ENCODE measurements at places on chromosomes 4 and X.

DNA sequence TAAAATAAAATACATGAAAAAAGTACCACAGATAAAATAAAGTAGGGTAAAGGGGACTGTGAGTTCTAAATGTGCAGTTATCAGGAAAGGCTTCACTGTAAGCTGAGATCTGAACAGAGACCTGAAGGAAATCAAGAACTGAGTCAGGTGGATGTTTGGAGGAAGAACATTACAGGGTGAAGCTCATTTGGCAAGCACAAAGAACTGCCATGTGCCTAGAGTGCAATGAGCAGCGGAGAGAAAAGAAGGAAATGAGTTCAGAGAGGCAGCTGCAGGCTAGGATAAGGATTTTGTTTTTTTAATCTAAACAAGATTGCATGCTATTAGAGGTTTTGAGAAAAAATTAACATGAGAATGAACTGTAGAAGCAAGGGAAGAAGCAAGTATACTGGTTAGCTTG lies 373.1 kb downstream of the STPG2 start:
- DNase-seq = no peak

DNA sequence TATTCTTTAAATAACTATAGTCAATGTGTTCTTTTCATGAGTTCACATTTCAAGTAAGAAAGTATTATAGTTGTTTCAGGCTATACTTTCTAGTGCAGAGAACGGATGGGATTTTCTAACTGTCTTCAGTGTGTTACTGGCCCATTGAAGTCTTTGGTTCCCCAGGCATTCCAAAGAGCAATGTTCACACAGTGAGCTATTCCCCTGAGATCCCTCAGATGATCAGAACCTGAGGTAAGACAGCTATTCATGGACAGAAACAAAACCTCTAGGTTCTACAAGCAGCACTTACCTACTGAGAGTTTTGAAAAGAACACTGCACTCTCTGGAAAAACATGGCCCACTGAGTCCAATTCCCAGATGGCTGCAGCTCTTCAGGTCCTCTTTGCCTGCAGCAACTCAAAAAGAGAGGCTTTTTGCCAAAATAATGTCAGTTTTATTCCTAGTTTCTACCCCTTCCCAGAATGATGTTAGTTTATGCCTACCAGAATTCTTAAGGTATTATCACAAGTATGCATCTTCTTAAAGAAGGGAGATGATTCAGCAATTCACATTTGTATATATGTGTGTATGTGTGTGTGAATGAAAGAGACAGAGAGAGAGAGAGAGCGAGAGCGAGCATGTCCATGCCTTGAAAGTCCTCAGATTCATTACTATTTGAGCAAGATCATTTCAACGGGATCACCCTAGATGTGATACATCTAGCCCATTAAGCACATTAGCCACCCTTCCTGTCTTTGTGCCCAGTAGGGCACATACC lies 146.1 kb downstream of the PDHA2 start:
- DNase-seq = no peak

DNA sequence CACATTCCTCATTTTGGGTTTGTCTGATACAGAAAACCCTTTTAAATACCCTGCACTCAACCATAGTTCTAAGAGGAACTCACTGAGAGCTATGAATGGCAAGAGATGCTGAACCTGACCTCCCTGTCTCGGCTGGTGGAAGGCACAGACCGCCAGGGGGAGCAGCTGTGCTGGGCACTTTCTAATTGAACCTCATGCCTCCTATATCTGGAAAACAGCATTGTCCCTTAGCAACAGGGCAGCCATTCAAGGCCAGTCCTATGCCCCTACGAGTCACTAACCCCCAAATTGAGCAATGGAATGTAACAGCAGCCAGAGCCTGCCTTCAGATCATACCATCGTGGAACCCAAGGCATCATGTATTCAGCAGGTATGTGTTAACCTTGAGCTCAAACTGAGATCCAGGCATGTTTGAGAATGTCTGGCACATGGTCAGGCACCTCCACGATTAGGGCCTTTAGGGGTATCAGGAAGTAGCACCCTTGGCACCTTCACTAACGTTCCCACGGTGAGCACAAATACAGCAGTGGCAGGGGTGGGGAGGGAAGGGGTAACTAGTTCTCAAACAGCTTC lies 5.1 kb downstream of the USP27X start:
- DNase-seq = no peak

DNA sequence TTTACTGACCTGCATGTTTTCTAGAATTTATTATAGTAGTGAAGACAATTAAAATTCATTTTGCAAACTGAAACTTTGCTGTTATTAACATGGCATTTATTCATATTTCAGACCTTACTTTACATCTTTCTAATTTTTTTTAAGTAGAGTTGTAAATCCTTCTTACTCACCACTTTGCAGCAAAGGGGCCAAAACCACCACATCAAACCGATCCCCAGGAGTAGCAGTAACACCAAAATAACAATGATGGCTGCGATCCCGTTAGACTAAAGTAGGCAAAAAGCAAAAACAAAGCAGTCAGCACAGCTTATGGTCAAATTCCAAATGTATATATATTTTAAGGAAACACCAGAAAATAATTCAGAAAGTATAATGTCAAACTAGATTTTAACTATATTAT lies 64.7 kb downstream of the ANTXR2 start:
- no peak for DNase-seq

DNA sequence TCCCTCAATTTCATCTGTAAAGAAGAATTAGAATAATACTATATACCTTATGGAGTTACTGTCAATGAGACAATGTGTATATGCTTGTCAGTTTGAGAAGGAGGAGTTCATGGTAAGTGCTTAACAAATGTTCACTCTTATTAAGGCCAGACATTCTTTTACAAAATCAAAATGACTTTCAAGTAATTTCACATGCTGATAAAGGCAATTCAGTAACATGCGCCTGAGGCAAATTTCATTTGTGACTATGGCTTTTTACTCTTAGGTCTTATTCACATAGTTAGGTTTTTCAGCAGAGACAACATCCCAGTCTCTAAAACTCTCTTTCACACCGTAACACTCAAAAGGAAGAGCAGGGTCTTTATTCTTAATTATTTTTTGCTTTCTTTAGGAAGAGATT lies 174.4 kb downstream of the CAMK2D start:
- peak; percentile 73 for DNase-seq

DNA sequence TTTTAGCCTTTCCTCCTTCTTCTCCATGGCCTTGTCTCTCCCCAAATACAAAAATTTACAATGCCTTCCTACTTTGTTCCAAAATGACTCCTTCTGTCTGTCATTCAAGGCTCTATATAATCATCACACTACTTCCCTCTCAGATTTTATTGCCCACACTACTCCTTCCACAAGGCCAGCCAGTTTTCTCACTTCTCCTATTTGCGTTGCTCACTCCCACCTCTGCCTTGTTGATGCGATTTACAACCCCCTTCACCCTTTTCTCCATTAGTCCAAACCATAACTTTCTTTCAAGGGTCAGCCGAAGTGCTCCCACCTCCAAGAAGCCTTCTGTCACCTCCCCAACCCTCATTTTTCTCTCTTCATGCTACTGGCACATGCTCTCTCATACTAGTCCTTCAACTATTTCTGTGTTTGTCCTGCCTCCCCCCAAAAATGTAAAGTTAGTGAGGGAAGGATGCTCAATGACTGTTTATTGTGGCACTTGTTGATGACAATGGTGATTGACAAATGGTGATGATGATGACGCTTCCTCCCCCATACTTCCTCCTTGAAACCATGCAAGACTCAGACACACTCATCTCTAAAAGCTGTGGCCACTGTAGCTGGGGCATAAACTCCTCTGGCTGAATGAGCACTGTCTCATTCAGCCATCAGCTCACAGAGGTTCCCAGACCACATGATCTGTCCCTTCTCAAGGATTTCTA lies 2.7 kb upstream of the XKRX start:
- DNase-seq = no peak

DNA sequence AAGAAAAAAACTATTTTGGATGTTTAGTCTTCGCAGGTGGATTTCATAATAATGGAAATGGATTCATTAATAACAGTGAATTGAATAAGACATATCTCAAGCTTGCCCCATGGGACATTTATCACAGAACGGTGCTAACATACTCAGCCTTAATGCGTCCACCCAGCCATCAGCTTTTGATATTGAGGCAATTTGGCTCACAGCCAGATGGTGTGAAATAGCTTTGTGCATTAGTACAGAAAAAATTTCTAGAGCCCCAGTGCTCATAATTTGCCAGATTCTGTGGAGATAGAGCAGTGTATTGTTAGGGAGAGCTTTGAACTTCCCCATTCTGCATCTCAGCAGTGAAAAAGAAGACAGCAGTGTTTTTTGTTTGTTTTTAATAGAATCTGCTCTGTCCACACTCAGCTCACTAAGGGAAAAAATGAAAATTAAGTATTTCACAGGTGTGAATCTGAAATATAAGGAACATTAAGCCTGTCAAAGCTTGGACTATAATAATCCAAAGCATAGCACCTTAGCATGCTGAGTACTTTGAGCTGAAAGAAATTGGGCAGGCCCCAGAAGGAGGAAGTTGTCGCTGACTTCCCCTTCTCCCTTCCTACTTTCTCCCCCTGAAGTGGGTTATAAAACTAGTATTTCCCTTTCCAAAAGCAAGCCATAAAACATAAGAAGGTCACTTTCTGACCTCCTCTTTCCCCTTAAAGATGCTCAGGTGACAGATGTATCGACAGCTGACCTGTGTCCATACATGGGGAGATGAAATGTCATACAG lies 295.8 kb downstream of the MAGEB5 start:
- no peak for DNase-seq

- no peak for DNase-seq
Measured at GRCh38 chrX:151402719-151403390, 5.8 kb downstream of the VMA21 start.

- DNase-seq = no peak
Measured at GRCh38 chr4:149166365-149166764, 649.3 kb downstream of the IQCM start.

DNA sequence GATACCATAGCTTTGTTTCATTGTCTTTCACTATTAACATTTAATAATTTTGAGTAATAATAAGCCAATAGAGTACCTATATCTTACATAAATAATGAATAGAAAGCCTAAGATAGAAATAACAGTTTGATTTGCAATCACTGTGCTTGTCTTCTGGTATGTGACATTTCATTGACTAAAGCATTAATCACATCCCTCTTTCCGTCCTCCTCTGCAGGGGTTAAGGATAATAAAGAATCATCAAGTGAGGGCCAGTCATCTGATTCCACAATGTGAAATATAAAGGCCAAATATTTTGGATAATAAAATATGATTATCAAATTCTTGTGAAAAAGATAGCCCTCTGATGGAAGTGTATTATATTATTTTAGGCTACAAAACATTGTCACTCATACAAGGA lies 2073.4 kb downstream of the ARAP2 start:
- DNase-seq = no peak

DNA sequence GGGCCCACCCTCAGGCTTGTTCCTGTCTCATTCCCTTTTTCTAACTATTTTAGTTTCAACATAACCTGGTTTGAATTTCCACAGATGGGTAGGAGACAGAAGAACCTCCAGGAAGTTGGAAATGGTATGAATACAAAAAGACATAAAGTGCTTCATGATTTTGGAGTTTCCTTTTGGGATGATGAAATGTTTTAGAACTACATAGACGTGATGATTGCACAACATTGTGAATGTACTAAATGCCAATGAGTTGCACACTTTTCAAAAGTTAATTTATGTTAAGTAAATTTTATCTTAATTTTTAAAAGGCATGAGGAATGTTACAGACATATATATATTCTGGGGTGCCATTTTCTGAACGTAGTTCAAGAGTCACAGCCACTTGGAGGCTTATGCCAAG lies 41.1 kb upstream of the IBSP start:
- no peak for DNase-seq

GRCh38 chrX:11908371-11908770 lies 150.3 kb downstream of the MSL3 start:
- no peak for DNase-seq

DNA sequence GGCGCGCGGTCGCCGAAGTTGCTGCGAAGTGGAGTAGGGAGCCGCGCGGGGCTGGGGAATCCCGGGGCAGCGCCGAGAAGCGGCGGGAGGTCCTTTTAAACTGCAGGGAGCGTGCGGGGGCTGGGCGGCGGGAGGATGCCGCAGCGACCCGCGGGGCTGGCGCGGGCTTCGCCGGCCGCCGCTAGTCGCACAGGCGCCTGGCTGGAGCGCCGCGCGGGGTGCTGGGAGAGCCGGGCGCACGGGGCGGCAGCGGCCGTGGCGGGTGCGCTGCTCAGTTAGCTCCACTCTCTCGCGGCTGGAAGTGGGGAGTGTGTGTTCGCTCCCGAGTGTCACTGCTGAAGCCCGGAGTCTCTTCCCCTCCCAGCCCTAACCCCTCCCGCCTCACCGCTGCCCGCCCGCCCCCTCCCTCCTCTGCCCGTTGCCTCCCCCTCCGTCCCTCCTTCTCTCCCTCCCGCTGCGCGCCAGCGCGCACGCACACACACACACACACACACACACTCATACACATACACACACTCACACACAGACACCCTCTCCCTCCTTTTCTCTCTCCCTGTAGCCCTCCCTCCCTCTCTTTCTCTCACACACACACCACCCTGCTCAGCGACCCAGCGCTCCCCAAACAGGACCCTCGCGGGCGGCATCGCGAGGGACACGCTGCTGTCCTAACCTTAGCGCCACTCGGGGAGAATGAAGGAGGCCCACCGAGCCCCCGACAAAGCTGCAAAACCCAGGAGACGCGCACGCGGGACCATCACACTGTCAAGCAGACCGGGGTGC lies at the start of gene NDNF:
TSS of gene NDNF (minus strand) at position 312 of the 780 bp plus-strand sequence. CDS start 26,698 bp downstream, outside the sequence.
- DNase-seq = no peak

- no peak for DNase-seq
Measured at GRCh38 chr4:48028696-48029095, 12.1 kb downstream of the NIPAL1 start.

DNA sequence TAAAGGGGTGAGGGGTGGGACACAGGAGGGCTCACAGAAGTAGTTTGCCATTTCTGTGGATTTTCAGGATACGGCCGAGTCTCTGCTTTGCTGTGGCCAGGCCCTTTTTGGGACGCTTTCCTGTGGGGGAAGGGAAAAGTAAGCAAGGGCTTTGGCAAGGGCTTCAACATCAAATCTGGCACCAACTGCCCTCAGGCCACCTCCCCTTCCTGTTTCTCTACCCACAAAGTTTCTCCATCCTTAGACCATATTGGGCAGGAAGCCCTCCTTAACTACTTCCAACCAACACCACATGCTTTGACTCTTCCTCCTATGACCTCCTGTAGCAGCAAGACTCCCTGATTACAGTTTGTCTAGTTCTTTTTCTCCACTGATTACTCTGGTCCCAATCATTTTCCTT lies 105.1 kb downstream of the PHF8 start:
- no peak for DNase-seq

DNA sequence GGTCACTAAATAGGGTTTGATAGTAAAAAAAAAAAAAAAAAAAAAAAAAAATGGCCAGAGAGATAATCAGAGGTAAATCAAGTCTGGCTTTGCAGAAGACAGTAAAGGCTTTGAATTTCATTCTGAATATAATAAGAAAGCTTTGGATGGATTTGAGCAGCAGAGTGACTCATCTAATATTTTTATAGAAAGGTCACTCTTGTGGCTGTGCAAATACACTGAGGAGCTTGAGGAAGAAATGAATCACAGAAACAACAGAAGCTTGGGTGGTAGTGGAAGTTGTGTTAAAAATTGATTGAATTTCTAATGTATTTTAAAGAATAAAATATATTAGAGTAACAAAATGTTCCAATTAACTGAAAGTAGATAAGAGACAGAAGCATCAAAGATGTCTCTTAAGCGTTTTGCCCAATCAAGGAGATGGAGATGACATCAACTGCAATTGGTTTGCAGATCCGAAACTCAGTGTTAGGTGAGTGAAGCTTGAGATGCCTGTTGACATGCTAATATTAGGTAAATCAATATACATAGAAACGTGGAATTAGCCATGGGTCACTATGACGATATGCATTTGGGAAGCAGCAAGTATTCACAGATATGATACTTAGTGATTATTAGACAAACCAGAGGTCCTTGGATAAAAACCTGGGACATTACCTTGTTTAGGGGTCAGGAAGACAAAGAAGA lies 280.5 kb downstream of the GPM6A start:
- no peak for DNase-seq

Data from SK-N-MC (cell line).